Iris pigment epithelial cell (primary cell): ENCODE measurements at places on chromosomes 4 and X.

DNA sequence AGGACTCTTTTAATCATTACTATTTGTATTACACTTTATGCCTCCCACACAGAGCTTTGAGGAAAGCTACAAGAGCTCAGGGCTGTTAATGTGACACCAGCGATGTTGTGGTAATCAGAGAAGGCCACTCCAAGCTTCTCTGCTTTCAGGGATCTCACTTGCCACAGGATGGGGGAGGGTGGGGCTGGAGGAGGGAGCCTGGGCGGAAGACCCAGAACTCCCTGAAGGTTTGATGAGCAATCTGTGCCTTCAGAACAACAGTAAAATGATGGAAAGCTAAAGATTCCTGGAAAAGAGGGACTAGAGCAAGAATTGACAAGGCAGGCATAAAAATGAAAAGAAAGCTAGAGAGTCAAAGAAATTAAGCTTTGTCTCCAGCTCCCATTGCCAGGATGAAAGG, 75.6 kb downstream of the MAML3 start:
- DNase-seq, result peak; percentile 72

DNA sequence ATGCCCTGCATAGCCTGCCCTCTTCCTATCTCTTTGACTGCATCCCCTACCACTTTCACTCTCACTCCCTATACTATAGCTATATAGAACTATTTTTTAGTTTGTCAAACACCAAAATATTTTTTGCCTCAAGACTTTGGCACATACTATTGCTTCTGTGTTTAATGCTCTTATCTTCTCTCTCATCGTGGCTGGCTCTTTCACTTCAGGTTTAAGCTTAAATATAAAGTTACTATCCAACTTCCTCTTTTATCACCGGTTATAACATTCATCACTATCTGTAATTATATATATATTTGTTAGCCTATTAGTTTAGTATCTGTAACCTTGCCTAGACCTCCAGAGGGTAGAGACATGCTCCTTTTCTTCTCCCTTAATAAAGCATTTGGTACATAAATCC, 11.5 kb upstream of the HMGB2 start:
- DNase-seq, result no peak

DNA sequence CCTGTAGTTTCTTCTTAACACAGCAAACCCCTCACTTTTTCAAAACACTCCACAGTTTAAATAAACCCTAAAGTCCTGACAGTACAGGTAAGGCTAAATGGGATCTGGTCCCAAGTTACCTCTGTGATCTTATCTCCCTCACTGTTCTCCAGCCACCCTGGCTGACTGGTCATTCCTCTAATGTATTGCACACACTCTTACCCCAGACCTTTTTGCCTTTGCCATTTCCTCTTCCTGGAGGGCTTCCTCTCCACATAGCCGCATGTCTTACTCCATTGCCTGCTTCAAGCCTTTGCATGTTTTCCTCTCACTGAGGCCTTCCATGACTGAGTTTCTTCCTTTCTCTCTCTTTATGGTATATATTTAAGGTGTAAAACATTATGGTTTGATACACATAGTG, 19.5 kb upstream of the ANXA3 start:
- DNase-seq, result no peak

- no peak for DNase-seq
Observed at GRCh38 chr4:163256680-163257343, 75.6 kb downstream of the NPY1R start.

- DNase-seq, result peak; percentile 82
Observed at GRCh38 chr4:23934915-23935314, 45.1 kb upstream of the PPARGC1A start.

GRCh38 chr4:127975121-127975770, 10.0 kb downstream of the ABHD18 start:
- DNase-seq, result peak; percentile 71

- no peak for DNase-seq
Observed at GRCh38 chr4:189050643-189051042, 890.0 kb upstream of the FRG1 start.

- peak; percentile 19 for DNase-seq
Observed at GRCh38 chr4:144494280-144494679, 151.7 kb upstream of the HHIP start.

GRCh38 chr4:104641418-104641817, 146.7 kb upstream of the CXXC4 start:
- DNase-seq, result no peak

DNA sequence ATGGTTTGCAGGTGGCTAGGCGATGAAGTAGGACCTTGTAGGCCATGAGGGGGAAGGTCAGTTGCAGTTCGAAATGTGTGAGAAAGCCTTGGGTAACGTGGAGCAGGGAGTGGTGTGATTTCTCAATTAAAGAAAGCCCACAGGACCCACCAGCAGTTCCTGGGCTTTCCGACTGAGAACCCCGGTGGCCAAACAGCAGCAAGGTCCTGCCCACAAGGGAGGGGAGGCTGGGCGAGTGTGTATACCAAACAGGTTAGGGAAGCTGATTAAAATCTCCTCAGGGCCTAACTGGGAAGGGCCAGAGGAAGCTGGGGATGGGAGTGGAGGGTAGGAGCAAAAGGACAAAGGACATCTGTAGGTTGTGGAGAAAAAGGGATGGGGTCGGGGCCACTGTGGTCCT, 2.4 kb downstream of the ATP6AP1 start:
- DNase-seq, result no peak

- DNase-seq, result no peak
Observed at GRCh38 chr4:113643505-113643904, 118.0 kb downstream of the CAMK2D start.

DNA sequence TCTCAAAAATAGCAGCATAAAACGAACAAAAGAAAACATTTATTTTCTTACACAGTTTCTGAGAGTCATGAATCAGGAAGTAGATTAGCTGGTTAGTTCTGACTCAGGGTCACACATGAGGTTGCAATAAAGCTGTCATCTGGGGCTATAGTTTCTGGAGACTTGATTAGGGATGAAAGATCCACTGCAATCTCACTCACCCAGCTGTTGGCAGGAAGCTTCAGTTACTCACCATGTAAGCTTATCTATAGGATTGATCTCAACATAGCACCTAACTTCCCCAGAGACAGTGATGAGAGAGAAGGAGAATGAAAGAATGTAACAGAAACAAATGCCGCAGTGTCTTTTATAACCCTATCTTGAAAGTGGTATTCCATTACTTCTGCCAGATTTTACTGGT, 435.5 kb downstream of the GABRG1 start:
- no peak for DNase-seq

- DNase-seq, result no peak
Observed at GRCh38 chr4:6180841-6181631, 19.3 kb downstream of the JAKMIP1 start.

DNA sequence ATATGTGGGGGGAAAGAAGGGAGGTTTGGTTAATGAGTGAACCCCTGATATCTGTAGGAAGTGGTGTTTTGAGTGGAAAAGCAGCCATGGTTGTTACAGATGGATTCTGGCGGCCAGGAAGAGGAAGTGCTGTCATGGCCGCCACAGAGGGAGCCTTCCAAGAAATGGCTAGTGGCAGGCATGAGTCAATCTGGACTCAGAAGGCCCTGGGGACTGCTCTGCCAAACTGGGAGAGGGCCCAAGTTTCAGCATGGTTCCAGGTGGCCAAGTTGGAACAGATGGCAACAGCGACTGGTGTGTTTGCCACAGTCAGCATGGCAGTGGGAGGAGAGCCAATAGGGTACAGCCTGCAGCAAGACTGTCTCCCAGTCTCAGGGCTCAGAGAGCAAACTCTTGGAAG, 32.5 kb downstream of the ETDB start:
- DNase-seq, result no peak

GRCh38 chr4:6155996-6156750, 44.2 kb downstream of the JAKMIP1 start:
- no peak for DNase-seq

DNA sequence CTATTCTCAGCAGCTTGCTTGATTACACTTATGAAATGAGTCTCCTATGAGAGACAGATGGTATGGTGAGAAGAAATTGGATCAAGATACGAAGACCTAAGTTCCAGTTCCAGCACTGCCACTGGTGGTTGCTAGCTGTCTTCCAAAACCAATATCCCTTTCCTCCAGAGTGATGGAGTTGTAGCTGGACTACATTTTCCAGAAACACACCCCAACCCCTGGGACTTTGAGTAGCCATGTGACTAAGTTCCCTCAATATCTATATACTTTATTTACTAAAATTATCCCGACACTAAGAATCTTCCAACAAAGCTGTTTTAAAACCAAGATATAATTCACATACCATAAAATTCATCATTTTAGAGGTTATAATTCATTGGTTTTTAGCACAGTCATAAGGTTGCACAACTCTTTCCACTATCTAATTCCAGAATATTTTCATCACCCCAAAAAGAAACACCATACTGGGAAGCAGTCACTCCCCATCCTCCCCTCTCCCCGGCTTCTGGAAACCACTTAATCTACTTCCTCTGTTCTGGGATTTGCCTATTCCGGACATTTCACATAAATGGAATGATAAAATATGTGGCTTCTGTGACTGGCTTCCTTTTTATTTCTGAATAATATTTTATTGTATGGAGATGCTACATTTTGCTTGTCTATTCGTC, 118.0 kb downstream of the MANBA start:
- DNase-seq, result peak; percentile 71

DNA sequence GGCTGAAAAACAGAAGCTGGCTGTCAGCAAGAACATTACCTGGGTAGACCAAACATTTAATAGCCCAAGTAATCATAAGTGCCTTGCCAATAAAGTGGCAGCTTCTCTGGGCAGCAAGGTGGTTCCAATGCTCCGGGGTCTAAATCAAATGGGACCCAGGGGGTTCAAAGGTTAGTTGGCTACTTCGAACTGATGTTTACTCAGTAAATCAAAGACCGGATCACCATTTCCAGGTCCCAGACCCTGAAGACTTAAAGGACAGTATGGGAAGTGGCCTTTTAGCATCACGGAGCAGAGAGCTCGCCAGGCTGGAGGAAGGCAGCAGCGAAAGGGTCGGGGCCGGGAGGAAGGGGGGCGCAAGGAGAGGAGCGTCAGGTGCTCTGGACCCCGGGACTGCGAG, 1.0 kb downstream of the SH3KBP1 start:
- no peak for DNase-seq

DNA sequence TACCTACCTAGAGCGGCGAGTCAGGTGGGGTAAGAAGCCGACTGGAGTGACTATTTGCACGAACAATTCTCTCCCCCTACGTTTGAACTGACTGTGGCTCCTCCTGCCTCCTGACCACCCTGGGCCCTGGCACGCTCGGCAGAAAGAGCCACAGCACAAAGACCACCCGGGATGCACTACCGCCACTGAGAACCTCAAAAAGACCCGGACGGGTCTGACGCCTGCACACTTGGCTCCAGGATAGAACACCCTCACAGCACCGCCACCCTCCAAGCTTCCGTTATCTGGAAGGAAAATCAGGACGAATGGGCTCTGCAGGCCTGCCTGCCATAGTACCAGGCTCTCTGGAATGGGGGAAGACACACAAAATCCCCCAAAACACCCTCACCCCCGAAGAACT, 2.2 kb downstream of the LRPAP1 start:
- no peak for DNase-seq

DNA sequence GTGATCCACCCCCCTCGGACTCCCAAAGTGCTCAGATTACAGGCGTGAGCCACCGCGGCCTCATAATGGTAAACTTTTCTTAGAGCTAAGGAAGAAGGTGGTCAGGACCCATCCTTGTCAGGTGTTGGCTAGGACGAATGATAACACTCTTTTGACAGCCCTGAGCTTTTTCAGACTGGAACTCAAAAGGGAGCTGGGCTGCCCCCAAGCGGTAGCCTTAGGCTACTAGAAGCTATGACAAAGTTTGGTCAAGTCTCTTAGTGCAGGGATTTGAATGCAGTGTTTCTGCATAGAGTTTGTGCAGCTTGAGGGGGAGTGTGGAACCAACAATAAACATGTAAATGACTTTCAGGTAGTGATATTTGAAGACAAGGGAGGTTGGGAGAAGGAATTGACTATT, 11.8 kb upstream of the HSD17B10 start:
- peak; percentile 51 for DNase-seq

GRCh38 chr4:169269916-169270809, 593 bp downstream of the SH3RF1 start:
- peak; percentile 48 for DNase-seq

- DNase-seq, result no peak
Observed at GRCh38 chr4:36966756-36967460, 277.6 kb upstream of the NWD2 start.

- DNase-seq, result no peak
Observed at GRCh38 chrX:111124418-111124817, 28.4 kb downstream of the PAK3 start.

GRCh38 chrX:2552621-2553201, 51.9 kb upstream of the DHRSX start:
- peak; percentile 5 for DNase-seq

- no peak for DNase-seq
Observed at GRCh38 chr4:71520850-71521249, 182.0 kb downstream of the SLC4A4 start.

- peak; percentile 13 for DNase-seq
Observed at GRCh38 chrX:14529290-14529989, at the start of gene GLRA2. GLRA2 (plus strand) TSS chrX:14529536; CDS start chrX:14530058, 522 bp downstream.

GRCh38 chr4:123017636-123018395, 95.4 kb upstream of the NUDT6 start:
- peak; percentile 69 for DNase-seq

- DNase-seq, result peak; percentile 41
Observed at GRCh38 chr4:163107754-163108153, 58.9 kb downstream of the NAF1 start.

DNA sequence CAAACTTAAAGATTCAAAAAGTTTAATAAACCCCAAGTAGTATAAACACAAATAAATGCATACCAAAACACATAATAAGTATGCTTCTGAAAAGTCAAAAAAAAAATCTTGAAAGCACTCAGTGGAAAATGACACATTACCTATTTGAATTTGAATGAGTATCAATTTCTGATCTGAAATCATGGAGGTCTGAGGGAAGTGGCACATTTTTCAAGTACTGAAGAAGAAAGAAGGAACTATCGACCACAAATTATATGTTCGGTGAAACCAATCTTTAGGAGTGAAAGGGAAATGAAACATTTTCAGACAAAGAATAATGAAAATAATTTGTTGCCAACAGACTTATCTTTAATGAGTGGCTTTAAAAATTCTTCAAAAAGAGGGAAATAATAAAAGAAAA, 12.1 kb upstream of the F9 start:
- no peak for DNase-seq

- DNase-seq, result peak; percentile 14
Observed at GRCh38 chr4:7291372-7292114, 99.2 kb downstream of the SORCS2 start.

GRCh38 chrX:23981711-23982110, 45.3 kb downstream of the KLHL15 start:
- DNase-seq, result no peak

DNA sequence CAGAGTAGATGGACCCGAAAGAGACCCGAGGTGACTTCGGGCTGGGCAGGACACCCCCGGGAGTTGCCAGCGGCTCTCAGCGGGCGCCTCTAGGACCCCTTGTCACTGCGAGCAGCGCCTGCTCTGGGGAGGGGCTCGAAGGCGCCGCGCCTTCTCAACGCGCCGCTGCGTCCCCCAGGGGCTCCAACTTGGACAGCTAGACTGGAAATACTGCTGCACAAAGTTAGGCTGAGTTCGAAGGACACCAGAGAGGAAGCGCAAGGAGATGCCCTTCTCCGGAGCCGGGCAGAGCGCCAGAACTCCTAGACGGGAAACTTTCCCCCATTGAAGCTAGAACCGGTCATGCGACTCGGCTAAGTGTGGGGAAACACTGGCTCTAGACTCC, 493 bp upstream of the KCNIP4 start:
- no peak for DNase-seq
